AG04449 (cell line): ENCODE measurements at places on chromosomes 3 and 15.

DNA sequence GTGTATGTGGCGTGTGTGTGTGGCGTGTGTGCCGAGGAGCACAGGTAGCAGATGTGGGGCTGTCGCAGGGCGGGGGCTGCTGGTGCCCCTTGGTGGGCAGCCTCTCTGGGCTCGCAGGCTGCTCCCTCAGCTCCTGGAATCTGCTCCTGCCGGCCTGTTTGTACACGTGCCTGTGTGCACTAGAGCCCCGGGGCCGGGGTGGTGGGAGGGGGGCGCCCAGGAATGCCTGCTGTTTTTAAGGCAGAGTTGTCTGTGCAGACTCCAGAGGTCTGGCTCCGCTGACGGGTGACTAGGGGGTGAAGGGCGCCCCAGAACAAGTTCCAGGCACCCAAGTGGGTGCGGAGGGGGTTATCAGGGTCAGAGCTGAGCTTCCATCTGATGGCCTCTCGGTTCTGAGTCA is 112.2 kb downstream of the FBLN2 start:
- DNase-seq, result no peak

GRCh38 chr3:155519078-155519477 is 225.6 kb upstream of the STRIT1 start:
- no peak for DNase-seq

- DNase-seq, result no peak
Observed at GRCh38 chr3:45776611-45777010, 19.7 kb downstream of the SLC6A20 start.

- DNase-seq, result peak; percentile 14
Observed at GRCh38 chr3:189233225-189233858, 61.6 kb downstream of the TPRG1 start.

- DNase-seq, result no peak
Observed at GRCh38 chr3:112303764-112304325, 9.8 kb upstream of the SLC9C1 start.

DNA sequence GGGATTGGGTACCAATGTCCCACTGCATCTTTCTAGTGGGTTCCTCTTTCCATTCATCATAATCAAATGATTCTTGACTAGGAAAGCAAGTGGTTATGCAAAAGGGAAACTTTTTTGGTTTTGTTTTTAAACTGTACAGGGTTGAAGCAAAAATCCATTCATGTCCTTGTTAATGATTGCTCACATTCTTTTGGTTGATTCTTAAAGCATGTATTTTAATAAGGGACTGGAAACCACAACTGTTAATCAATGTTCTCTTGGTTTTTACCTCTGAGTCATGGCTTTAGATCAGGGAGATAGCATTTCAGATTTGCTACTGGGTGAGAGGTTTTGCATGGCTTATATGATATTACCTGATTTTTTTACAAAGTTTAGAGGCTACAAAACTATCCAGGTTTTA is 371.7 kb upstream of the RGMA start:
- no peak for DNase-seq

DNA sequence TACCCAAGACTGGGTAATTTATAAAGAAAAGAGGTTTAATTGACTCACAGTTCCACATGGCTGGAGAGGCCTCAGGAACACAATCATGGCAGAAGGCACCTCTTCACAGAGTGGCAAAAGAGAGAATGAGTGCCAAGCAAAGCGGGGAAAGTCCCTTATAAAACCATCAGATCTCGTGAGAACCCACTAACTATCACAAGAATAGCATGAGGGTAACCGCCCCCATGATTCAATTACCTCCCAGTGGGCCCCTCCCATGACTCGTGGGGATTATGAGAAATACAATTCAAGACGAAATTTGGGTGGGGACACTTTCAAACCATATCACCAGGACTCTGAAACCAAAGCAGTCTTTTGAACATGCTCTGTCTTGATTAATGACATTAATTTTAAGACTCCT is 7.0 kb downstream of the RTP3 start:
- no peak for DNase-seq

GRCh38 chr15:89383365-89384175 is 48.9 kb upstream of the POLG start:
- no peak for DNase-seq

DNA sequence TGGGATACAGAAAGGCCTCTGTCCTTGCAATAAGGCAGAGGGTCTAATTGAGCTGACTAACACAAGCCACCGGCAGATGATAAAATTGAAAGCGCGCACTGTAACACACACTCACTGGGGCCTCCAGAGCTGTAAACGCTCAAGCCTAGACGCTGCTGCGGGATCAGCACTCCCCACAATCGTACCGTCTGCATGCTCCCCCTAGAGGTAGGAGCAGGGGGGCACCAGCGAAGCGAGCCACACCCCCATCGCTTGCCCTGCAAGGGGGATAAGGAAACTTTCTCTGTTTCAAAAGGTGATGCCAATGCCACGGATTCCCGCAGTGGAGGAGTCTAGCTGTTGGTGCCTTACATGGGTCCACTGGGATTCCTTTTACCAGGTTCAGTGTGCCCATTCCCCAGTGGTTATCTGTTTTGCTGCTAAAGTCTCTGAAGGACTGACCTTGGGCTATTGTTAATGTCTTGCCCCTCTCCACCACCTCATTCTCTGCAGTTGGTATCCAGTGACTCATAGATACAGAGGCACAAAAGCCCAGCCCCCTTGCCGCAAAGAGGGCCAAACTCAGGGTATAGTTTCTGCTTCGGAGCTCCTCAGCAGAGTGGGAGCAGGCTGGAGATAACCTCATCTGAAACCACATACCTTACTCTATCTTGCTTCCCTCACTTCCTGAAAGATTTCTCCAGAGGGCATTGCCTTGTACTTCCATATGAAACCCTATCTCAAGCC is 139.3 kb upstream of the KBTBD8 start:
- no peak for DNase-seq

DNA sequence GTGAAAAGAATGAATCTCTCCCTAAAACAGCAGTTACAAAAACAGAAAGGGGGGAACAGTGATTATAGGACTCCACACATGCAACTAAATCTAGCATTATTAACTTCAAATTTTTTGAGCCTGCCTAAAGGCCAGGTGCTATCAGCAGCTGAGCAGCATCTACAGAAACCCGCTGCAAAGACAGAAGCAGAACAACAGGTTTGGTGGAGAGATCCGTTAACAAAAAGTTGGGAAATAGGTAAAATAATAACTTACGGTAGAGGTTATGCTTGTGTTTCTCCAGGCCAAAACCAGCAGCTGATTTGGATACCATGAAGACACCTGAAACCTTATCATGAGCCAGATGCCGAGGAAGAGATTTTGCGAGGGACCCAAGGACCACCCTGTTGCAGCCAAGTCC is 201.6 kb upstream of the UBE3A start:
- DNase-seq, result no peak

DNA sequence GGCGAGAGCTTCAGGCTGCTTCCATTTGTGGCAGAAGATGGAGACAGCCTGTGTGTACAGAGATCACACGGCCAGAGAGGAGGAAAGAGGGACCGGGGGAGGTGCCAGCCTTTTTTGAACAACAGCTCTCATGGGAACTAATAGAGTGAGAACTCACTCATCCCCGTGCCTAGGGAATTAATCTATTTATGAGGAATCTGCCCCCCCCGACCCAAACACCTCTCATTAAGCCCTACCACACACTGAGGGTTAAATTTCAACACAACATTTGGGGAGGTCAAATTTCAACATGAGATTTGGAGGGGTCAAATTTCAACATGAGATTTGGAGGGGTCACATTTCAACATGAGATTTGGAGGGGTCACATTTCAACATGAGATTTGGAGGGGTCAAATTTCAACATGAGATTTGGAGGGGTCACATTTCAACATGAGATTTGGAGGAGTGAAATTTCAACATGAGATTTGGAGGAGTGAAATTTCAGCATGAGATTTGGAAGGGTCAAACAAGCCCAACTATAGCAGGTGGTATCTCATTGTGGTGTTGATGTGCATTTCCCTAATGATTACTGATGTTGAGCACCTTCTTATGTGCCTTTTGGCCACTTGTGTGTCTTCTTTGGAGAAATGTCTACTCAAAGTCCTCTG is 20.6 kb upstream of the RFTN1 start:
- no peak for DNase-seq

- no peak for DNase-seq
Observed at GRCh38 chr3:194351952-194352536, 916 bp upstream of the CPN2 start.

- no peak for DNase-seq
Observed at GRCh38 chr3:14363991-14364390, 38.4 kb upstream of the SLC6A6 start.

DNA sequence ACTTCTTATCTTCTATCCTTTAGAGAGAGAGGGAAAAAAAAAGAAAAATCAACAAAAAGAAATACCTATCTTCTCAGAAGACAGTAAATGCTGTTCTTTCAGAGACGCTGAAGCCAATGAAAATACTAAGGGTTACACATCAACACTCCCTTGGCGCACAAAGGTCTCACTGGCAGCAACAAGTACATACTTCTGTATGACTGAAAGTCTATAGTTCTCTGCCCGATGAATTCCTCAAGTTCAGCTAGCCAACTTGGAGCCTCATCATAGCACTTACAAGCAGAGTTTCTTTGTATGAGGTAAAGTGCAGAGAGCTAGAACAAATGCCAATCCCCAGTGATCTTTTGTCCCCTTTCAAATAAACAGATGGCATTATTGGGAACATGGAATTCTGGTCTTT is 62.7 kb downstream of the CPNE4 start:
- DNase-seq, result no peak

DNA sequence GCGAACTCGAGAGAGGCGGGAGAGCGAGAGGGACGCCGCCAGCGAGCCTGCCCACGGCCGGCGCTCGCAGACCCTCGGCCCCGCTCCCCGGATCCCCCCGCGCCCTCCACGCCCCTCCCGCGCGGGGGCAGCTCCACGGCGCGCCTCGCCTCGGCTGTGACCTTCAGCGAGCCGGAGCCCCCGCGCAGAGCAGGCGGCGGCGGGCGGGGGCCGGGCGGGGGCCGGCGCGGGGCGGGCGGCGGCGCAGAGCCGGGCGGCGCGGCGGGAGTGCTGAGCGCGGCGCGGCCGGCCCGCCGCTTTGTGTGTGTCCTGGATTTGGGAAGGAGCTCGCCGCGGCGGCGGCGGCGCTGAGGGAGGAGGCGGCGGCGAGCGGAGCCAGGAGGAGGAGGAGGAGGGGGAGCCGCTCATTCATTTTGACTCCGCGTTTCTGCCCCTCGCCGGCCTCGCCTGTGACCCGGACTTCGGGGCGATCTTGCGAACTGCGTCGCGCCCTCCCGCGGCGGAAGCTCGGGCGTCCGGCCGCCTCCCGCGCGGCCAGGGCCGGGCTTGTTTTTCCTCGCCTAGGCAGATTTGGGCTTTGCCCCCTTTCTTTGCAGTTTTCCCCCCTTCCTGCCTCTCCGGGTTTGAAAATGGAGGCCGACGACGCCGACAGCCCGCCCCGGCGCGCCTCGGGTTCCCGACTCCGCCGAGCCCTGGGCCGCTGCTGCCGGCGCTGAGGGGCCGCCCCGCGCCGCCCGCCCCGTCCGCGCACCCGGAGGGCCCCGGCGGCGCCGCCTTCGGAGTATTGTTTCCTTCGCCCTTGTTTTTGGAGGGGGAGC is 524 bp downstream of the IGF1R start:
- no peak for DNase-seq

- DNase-seq, result no peak
Observed at GRCh38 chr3:158381262-158381868, 189.6 kb upstream of the MLF1 start.

DNA sequence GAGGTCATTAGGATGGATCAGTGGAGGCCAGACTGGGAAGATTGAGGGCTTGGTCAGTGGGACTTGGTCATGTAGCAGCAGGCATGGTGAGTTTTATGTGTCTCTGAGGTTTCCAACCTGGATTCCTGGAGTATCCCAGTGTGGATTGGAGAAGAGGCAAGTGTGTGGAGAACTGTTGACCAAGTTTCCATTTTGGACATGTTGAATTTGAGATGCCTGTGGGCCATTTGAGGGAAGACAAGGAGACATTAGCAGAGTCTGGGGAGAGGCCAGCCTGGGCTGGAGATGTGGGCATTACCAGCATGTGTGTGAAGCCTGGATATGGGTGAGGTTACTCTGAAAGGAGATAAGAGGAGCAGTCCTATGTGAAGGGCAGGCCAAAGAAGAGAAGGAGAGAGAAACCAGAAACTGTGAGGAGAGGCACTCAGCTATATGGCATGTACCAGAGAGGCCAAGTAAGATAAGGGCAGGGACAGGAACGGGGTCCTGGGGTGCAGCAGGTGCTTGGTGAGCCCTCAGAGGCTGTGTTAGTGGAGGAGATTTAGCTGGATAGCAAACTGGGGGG is 4.3 kb downstream of the SLC25A38 start:
- DNase-seq, result no peak

DNA sequence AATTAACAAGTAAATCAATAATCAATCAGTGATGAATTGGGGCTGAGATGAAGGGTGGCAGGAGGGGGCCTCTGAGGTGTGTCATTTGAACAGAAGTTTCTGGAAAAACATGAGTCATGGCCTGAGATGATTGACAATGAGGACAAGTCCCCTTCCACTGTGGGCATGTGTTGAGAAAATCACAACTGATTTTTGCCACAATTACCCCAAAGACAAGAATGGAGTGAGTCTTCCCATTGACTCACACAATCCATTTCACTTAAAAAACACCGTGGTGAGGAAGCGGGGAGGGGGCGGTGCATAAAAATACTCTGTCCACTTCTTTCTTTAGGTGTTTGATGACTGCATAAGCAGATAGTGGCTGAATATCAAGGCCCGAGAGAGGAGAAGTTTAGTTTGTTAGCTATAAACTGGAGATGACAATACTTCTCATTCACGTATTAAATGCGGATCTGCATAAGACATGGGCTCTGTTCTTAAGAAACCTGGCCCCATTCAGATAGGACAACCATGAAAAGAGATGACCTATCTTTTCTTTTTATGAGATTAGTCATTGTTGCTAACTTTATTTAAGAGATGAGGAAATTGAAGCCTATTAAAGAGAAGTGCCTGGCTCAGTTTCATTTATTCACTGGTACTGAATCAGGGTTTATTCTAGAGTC is 34.7 kb downstream of the SHC4 start:
- DNase-seq, result no peak

DNA sequence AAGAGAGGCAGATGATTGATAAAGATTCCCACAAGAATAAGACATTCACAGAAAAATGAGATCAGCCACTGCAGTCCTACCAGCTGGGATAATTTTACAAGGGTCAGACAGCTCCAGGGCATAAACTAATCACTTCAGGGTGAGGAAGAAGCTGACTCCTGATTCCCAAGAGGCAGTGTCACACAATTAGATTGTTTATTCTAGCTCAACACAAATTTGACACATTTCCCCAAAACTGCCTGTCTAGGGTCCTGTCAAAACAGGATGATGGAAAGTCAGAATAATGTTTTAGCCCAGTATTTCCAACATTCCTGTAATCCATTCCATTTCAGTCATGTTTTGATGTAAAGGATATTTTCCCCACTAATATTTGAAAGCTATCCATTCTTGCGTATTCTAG is 110.8 kb downstream of the TNIK start:
- no peak for DNase-seq

DNA sequence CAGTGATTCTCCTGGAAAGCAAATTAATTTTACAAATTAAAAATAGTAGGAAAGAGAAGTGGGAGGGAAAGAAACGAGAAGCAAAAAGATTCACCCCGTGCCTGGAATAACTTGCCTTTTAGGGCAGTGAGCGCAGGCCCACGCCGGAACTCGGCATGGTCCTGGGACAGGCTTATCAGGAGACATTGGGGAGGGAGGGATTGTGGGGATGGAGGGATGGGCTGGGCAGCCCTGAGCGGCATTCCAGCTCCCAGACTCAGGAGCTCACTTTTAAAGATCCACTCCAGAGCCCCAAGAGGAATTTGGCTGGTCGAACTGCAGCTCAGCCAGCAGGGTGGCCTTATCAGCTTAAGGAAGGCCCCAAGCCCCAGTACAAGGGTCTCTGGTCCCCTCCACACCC is 117.9 kb downstream of the ADCY5 start:
- no peak for DNase-seq
